Activated T-cell treated with anti-CD3 and anti-CD28 coated beads for 48 hours (primary cell): ENCODE measurements at places on chromosomes 1 and 21.

DNA sequence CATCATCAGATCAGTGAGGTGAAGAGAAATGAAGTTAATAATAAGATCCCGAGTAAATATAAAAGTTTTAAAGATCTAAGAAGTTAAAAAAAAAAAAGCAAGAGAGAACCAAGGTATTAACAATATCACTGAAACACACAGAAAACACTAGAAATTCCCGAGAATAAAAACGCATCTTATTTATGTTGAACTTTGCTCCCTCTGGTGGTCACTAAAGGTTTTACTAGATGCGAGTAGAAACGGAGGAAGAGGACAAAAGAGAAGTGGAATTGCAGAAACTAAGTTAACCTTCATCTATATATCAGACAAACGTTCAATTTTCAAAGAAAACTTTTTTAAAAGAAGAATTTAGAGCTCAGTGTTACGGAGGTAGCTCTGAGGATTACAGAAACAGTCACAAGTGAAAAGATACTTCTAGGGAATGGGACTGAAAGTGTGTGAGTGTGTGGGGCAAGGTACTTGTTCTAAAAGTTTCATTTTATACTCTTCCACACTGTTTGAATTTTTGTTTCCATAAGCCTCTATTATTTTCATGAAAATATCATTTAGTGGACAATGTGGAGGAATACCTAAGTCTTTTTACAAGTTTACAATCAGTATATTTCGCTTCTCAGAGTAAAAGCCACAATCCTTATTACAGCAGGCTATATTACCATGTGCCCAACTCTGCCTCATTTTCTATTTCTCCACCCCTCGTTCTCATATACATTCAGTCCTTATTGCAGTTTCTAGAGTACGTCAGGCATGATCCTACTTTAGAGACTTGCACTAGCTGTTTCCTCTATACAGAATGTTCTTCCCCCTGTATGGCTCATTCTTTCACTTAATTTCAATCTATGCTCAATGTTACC lies 19.7 kb downstream of the ACBD6 start:
- DNase-seq, result no peak

DNA sequence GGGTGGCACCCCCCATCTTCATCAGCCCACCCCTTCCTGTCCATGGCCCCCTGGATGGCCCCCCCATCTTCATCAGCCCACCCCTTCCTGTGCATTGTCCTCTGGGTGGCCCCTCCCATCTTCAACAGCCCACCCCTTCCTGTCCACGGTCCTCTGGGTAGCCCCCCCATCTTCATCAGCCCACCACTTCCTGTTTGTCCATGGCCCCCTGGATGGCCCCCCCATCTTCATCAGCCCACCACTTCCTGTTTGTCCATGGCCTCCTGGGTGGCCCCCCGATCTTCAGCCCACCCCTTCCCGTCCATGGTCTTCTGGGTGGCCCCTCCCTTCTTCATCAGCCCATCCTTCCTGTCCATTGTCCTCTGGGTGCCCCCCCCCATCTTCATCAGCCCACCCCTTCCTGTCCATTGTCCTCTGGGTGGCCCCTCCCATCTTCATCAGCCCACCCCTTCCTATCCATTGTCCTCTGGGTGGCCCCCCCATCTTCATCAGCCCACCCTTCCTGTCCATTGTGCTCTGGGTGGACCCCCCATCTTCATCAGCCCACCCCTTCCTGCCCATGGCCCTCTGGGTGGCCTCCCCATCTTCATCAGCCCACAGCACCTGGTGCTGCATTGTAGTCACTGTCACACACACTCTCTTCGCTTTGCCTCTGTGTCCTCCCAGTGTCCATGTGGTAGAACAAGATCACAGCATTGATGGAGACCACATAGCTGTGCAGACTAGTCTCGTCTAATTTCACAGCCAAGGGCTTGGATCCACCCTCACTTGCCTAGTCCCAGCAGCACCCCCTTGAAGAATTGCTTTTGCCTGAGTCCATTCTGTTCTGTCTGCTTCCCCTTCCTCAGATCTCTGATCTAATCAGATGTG lies 95.9 kb downstream of the PCBP3 start:
- DNase-seq, result no peak

- no peak for DNase-seq
Observed at GRCh38 chr1:158145173-158145719, 35.4 kb upstream of the CD1D start.

DNA sequence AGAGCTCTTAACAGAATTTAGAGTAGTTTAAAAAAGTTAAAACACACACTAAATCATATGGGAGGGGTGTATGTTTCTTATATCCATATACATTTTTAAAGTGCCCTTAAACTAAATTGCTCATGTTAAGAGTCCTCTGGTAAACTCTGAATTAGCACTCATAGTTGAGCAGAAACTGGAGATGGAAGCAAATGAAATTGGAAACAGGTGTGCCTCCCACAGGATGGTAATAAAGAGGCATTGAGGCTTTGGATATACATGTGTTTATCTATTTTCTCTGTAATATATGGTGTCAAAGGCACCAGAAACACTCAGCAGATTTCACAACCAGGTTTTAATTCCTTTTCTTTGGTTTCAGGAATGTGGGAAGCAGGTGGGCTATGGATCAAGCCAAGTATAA lies 188.6 kb downstream of the HS2ST1 start:
- no peak for DNase-seq

- no peak for DNase-seq
Observed at GRCh38 chr1:43639976-43640794, 9.8 kb upstream of the KDM4A start.

- no peak for DNase-seq
Observed at GRCh38 chr1:165288350-165289120, 68.0 kb downstream of the LMX1A start.

- DNase-seq, result no peak
Observed at GRCh38 chr1:169207797-169208520, 101.5 kb downstream of the ATP1B1 start.

DNA sequence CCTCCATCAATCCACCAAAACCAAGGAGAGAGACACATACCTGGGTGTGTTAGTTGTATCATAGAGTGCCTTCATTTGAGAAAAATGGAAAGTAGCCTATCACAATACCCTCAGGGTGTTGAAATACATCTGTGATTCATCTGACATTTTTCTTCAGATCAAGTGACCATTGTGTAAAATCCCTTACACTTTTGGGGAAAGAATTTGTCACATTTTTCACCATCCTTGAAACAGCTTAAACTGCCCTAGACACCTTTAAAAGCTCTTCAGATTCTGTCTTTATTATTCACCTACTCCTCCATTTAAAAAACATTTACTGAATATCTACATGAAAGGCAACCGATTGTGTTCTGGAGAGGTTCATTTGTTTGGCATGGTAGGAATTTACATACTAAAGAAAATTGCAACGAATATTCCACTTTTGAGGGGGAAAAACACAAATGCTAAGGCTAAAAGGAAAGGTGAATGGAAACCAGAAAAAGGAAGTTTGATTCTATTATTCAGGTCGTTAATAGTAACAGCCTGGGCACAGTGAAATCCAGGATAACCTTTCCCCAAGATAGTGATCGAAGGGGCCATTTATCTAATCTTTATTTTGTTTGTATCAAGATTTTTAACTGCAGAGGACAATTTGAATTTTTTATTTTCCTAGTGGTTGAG lies 70.4 kb upstream of the SAMSN1 start:
- no peak for DNase-seq

DNA sequence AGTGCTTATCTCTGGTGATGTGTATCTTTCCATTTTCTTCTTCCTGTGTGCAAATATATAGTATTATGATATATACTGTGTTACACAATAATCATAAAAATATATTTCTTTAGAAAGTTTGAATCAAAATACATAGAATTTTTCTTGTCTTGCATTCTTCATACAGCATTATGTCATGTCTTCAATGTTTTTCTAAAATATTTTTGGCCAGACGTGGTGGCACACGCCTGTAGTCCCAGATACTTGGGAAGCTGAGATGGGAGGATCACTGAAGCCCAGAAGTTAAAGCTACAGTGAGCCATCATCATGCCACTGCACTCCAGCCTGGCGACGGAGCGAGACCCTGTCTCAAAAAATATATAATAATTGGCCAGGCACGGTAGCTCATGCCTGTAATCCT lies 41.6 kb downstream of the IL6R start:
- no peak for DNase-seq

- no peak for DNase-seq
Observed at GRCh38 chr1:38064197-38064903, 17.8 kb upstream of the POU3F1 start.

GRCh38 chr1:19370453-19371170 lies 58.5 kb downstream of the SLC66A1 start:
- no peak for DNase-seq

DNA sequence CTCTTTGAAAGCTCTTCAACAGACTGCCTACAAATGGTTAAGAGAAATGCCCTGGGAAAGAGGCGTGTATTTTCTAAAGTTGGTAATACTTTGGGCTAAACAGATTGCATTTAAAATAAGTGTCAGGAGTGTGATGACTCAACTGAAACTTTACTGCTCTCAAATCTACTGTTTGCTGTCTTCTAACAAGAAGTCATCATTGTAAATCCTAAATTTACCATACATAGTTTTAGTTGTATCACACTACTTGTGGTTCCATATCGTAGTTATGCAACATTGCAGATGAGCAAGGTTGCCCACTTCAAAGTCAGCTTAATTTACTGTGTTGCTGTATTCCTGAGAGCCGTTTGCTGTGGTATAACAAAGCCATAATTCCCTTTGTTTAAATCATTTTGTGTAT lies 59.6 kb downstream of the RGS21 start:
- no peak for DNase-seq

DNA sequence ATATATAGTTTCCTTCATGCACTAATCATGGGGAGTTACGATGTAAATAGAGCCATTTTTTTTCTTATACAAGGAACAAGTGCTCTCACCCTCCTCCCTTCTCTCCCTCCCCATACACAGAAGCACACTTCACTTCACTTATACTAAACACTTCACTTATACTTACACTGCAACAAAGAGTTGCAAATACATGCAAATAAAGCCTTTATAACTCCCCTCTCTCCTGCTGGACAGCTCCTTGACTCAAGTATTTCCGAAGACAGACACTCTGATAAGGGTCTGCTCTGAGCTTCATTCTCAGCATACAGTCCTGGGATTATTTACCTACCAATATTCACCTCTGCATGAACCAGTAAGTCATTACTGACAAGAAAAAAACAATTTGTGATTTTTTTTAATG lies 35.6 kb upstream of the ERG start:
- no peak for DNase-seq

- no peak for DNase-seq
Observed at GRCh38 chr1:202831906-202832305, 21.2 kb downstream of the PCAT6 start.

- no peak for DNase-seq
Observed at GRCh38 chr1:196538473-196538872, 69.8 kb downstream of the KCNT2 start.

DNA sequence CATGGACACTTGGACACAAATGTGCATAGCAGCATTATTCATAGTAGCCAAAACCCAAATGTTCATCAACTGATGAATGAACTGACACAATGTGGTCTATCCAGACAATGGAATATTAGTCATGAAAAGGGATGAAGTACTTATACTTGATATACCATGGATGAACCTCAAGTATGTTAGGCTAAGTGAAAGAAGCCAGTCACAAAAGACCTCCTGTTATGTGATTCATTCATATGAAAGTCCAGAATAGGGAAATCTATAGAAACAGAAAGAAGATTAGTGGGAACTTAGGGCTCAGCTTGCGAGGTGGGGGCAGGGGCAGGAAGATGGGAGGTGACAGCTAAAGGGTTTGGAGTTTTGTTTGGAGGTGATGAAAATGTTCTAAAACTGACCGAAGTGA lies 7.4 kb downstream of the KCNE1 start:
- DNase-seq, result no peak

DNA sequence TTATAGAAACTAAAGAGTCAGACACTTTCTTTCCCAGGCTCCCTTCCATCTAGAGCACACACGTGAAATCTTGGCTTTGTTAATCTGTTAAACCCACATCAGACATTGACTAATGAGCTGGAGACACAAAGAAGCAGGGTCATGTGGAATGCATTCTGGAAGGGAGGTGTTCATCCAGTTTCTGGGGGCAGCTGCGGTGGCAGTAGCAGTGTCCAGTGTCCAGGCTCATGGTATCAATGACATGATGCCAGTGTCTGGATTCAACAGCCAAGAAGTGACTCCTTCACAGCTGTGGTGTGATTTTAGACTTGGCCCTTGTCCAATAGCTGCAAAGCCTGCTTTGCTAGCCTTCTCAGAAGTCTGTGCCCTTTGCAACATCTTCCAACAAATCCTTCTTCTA lies 95.2 kb downstream of the NTPCR start:
- no peak for DNase-seq

DNA sequence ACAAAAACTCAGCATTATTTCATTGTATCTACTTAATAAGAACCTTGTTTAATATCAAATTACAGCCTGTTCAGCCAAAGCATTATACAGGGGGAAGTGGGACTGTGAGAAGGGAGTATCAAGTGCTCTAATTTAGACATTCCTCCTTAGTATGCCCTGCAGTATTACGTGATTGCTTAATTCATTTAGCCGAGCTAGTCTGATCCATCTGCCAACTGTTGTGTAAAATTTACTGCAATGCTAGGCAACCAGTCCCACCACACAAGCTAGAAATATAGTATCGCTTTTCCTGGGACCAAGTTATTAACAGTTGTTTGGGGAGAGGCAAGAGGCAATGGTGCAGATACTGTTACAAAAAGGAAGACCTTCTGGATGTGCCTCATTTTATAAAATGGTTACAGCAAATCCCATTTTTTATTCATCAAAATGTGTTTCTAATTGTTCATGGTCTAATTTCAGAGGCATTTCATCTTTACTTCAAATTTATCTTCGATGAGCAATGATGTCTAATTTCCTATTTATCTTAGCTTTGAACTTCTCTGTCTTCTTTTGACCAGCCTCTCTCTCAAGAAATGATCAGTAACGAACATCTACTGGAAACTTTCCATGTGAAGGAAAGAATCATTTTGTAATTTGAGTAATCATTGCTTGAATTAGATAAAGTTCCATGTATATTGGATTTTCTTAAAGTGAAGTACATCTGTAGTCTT lies 283.3 kb downstream of the DUSP10 start:
- no peak for DNase-seq

DNA sequence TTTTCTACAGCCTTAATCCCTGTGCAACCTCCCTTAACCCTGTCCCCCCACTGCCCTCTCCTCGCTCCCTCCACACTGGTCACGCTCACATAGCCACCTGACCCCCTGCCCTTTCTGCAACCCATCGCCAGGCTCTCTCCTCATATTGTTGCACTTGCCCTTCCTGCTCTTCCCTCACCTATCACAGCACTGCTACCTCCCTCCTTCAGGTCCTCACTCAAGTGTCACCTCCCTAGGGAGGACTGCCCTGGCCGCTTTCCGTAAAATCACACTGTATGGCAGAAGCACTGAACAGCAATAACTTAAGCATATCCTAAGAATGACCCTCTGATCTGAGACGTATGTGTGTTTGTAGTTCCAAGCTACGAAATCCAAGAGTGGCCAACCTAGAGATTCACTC lies 406.0 kb downstream of the SIPA1L2 start:
- DNase-seq, result no peak
